Stimulated activated CD4-positive, alpha-beta T cell treated with anti-CD3 and anti-CD28 coated beads, Interleukin-15, amount 100 ng/mL, for 1 hour (primary cell): ENCODE measurements at places on chromosomes 2 and 18.

GRCh38 chr2:161414042-161415033 is 1.8 kb upstream of the TBR1 start:
- DNase-seq = no peak

GRCh38 chr2:56208380-56208779 is 24.6 kb downstream of the CCDC85A start:
- no peak for DNase-seq

- no peak for DNase-seq
These were observed 104.5 kb downstream of the MEIS1 start for GRCh38 chr2:66539452-66539851.

DNA sequence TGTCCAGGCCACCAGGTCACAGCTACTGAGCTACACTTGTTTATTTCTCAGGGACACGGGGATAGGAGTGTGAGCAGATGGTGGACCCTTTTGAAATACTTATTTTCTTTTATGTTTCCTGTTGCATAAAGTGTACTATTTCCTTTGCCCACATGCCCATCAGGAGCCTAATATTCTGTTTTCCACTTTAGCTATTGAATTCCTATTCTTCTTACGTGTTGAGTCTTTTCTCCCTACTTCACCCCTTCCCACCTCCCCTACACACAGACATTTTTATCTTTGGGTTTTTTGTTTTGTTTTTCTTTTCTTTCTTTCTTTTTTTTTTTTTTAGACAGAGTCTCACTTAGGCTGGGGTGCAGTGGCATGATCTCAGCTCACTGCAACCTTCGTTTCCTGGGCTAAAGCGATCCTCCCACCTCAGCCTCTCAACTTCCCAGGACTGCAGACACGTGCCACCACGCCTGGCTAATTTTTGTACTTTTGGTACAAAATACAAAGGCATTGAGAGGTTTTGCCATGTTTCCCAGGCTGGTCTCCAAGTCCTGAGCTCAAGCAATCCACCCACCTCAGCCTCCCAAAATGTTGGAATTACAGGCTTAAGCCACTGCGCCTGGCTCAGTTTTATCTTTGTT is 5.2 kb upstream of the GPR55 start:
- DNase-seq = no peak

DNA sequence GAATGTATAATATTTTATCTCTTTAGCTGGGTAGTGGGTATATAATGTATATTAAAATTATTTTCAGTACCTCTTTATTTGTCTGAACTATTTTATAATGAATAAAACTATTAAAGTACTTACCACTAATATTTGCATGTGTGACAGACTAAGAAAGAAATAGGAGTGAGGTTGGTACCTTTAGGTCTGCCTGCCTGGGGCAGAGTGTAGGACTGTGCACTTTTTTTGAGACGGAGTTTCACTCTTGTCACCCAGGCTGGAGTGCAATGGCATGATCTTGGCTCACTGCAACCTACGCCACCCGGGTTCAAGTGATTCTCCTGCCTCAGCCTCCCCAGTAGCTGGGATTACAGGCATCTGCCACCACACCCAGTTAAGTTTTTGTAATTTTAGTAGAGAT is 18.8 kb downstream of the NCOA1 start:
- no peak for DNase-seq

DNA sequence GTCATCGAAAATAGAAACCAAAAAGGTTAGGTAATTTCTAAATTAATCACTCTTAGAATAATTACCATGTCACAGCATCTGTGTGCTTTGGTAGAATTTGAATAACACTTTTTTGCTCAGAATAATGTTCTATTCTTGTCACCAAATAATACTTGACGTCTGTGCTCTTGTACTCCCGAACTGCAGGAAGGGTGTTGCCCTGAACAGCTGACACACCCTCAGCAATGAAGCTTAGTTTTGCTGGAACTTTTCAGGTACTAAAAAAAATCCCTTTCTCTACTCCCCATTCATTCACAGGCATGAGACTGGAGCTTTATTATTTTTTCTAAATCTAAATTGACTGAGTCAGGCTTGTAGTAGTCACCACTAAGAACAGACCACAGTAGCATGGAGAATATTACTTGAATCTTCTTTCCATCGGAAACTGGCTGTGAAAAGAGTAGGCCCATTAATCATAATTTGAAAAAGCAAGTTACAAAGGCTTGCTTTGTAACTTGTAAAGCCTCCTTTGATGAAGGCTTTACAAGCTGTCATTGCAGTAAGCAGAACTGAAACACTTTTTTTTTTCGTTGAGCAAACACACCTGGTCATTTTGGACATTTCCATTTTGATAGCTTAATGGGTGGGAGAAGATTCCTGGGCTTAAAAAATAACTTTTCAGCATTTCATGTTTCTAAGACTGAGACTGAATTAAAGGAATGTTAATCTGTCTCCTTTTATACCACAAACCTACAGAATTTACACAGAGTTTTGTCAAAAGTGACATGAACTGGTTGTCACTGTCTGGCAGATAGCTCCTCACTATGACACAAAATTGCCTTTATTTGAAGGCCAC is 70.3 kb upstream of the PELI1 start:
- no peak for DNase-seq
